ENCODE measurements at places on chromosomes 1 and 21. TPM values are rescaled to one million over a fixed set of nuclear protein-coding genes. Genes with fewer than 3 reads are reported as not detected.

Gene SDHC
- 32.6 TPM for total RNA-seq

Gene PRKCZ
- 24.8 TPM for total RNA-seq

Gene LCK
- total RNA-seq = 3.5 TPM

Gene OR2T2
- total RNA-seq = under 0.01 TPM

Gene SMYD3
- 31.2 TPM for total RNA-seq
